ENCODE measurements at places on chromosomes 13 and 19. TPM values are rescaled to one million over a fixed set of nuclear protein-coding genes. Genes with fewer than 3 reads are reported as not detected.

GRCh38 chr13:24906268-24906667, 142.3 kb downstream of the RNF17 start:
- DNase-seq: no peak

DNA sequence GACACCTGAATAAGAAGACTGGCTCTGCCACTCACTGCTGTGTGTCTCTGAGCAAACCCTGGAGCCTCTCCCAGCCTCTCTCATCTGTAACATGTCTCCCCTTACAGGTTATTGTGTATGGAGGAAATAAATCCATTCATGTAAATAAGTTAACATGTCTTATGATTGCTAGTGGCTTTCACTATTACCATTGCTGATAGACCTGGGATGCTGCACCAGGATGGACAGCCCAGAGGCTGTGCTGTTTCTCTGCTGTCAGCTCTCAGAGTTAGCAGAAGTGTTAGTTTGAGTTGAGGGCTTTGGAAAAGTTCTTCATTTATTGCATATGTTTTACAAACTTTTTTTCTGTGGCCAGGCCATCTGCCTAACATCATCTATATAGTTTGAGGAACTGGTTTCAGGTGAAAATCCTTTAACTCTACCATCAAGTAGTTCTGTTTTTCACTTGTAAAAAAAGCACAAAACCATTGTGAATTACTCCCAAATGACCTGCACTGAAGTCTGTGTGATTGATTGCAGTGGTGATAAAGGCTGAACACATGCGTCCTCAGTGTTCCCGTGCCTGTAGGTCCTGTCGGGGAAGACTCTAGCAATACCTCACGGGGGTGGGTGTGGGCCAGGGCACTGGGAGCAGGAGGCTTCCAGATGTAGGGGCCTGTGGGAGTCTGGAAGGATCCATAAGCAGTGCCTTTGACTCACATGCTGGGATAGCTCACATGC, 24.6 kb downstream of the MPHOSPH8 start:
- no peak for DNase-seq

DNA sequence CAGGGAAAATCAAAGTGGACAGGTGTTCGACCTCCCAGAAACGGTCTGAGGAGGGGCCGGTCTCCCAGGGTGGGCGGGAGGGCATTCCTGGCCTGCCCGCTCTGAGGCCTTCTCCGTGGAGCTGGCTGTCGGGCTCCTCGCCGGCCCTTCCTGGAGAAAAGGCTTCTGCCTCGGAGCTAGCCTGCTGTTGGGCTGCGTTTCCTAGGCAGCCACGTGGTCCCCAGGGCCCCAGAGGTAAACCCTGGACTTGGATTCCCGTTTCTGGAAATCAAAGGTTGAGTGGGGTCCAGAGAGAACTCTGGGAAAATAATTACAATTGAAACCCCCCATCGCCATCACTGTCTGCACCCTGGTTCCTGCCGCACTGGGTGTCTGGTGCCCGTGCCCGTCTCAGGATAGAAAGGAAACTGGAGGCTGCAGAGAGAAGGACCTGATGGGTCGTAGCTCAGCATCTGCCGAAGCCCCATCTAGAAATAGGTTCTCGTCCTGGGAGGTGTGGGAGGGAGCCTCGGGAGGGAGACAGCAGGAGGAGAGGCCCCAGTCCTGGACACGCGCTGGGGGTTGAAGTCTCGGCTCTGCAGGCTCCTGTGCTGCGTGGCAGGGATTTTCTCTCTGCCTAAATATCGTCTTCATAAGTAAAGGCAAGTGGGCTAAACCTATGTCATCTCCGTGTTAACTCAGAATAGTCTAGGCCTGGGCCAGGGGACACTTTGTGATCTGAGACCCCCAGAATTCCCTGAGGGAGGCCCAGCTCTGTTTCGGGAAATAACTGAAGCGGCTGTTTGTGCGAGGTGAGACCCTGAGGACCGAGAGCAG, 7.7 kb upstream of the PROZ start:
- no peak for DNase-seq

DNA sequence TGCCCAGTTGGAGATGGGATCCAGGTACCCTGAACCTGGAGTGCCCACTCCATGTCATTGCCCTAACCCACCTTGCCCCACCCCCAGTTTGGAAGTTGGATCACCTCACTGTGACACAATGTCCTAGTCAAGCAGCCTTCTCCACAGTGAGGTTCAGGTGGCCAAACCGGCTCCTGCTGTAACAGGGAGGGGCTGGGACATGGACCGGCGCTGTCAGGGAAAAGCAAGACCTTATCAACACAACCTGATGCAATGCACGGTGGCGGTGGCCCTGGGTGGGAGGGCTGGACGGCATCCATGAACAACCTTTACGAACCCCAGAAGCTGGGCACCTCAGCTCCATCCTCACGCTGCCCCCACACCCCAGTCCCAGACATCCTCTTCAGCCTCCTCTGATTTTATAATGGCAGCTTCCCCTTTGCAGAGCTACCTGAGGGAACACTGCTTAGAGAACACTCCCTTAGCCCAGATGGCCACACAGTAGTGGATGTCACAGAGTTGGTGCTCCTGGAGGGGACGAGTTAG, 1.6 kb upstream of the KRTDAP start:
- no peak for DNase-seq

Gene CEACAM7
- total RNA-seq: not detected

Gene ZNF208
- 21.0 TPM for total RNA-seq

Gene LIM2
- total RNA-seq: not detected
